ENCODE measurements at places on chromosomes 3 and 15.
A peak's percentile ranks its signal among the peaks of the same experiment; 100 is the strongest.

- peak; percentile 28 for DNase-seq
Measured at GRCh38 chr3:195248281-195248680, 22.7 kb downstream of the XXYLT1 start.

GRCh38 chr3:127716384-127716783, 43.6 kb downstream of the ABTB1 start:
- no peak for DNase-seq

GRCh38 chr15:92930054-92930621, 30.0 kb downstream of the CHD2 start:
- DNase-seq: peak; percentile 51

GRCh38 chr15:41564286-41564959, 5.4 kb downstream of the TYRO3 start:
- DNase-seq: peak; percentile 94

GRCh38 chr3:148551767-148552260, 145.9 kb upstream of the AGTR1 start:
- DNase-seq: no peak

DNA sequence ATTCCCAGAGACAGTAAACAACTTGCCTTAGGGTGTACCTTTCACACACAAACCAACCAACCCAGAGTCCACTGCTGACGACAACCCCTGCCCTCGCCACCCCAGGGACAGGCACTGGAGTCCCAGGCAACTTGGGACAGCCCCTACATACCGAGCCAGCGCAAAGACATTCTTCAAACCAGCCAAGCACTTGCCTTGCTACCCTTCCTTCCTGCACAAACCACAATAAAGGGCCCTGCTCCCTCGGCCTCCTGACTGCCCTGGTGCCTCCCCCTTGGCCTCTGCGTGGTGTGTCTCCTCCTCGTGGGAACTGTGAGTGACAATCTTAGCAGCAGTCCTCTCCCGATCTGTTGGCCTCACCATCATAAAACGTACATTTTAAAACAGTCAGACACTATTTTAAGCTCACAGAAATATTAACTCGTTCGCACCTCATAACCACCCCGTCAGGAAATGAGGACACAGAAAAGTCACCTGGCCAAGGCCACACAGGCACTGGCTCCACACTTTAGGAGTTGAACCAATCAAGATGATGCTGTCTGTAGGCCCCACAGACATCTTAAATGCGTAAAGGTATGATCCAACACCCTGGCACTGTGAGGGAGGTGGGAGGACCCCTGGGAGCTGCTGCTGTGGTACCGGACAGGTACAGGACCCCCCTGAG, 113.8 kb downstream of the ADCY5 start:
- DNase-seq: no peak

DNA sequence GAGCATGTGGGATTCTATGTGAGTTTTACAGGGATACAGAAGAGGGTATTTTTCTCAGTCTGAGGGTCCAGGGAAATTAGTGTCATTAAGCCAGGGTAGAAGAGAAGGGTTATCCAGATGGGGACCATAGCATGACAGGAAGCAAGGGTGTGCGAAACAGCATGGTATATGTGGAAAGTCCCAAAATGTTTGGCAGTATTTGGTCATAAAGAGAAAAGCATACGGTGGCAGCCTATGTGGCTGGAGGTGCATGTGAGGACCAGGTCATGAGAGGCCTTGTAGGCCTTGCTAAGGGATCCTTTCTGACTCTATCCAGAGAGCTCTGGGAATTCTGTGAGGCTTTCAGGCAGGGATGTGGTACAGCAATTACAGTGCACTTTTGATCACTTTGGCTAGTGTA, 411.4 kb downstream of the AGBL1 start:
- DNase-seq: no peak

DNA sequence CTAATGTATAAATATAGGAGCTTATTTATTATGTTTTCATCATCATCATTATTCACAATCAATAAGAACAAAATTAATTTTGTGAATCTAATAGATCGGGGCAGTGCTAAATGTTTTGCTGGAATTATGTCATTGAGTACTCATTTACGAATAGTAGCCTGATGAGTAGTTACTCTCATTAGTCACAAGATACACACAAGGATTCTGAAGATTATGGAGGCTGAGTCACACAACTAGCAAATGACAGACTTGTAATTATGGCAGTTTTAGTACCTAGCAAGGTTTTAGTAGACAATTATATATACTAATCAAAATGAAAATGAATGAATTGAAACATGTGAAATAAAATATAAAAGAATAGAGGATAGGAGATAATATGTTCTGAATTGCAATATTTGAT, 954.2 kb downstream of the CADM2 start:
- no peak for DNase-seq

- DNase-seq: no peak
Measured at GRCh38 chr3:53989946-53990345, 98.3 kb upstream of the SELENOK start.

DNA sequence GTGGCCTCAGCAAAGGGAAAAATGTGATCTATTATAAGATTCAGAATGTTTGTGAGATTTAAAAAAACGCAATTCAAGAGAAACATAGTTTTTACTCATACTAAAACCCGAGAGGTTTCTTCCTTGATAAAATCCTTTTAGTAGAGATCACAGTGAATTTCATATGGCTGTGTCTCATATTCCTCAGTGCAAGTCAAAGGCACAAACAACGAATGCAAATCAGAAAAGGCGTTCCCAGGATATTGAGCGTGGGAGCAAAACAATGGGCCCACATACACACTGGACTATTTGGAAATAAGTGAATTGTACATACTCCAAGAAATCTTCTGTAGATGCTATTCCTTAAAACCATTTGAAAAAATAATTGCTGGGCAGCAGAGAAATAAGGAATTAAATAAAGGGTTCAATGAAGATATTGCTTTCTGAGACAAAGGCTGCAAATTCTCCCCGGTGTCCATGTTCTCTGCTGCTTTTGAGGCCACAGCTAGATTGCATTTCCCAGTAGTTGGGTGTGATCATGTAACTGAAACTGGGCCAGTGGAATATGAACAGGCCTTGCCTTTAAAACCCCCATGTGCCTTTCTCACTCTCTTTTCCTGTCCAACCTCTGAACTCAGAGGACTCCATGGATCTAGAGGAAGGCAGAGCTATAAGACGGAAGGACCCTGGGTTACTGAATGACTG, 144.6 kb upstream of the TBL1XR1 start:
- DNase-seq: no peak

DNA sequence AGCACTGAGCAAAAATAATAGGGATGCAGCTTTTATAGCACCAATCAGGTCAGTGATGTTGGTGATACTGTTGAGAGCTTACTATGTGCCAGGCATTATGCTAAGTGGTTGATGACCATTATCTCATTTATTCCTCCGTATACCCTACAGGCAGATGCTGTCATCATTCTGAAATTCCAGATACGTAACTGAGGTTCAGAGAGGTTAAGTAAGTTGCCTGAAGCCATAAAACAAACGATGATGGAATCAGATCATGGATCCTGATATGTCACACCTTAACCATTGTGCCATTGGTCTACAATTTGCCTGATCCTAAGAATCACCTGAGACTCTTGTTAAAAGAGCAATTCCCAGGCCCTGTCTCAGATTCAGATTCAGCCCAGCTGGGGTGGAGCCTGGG, 49.5 kb downstream of the ST6GAL1 start:
- DNase-seq: no peak

GRCh38 chr3:57078635-57079473, 18.4 kb downstream of the SPATA12 start:
- DNase-seq: no peak

- DNase-seq: no peak
Measured at GRCh38 chr3:25056803-25057351, 371.2 kb upstream of the RARB start.

- peak; percentile 86 for DNase-seq
Measured at GRCh38 chr3:106425026-106425425, 556.2 kb upstream of the CBLB start.

GRCh38 chr15:38972831-38973230, 408.2 kb upstream of the RASGRP1 start:
- DNase-seq: no peak

- peak; percentile 10 for DNase-seq
Measured at GRCh38 chr15:82292271-82292670, 29.7 kb downstream of the SAXO2 start.

DNA sequence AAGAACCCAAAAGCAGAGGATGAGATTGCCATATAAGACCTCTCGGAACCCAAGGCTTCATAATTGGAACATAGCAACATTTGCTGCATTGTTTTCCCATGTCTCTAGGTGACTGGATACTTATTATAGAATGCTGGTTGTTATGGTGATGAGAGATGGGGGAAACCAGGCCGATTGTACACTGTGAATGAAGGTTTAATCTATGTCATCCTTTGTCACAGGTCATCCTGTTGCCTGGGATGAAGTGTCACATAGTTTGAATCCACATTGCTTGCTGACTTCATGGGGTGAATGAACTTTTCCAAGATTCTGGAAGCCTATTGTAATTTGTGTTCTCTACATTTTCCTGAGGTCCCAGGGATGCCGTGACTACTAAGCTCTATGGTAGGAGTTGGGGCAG, 41.8 kb downstream of the CLEC3B start:
- DNase-seq: no peak

GRCh38 chr3:39025222-39025970, 26.3 kb downstream of the SCN11A start:
- no peak for DNase-seq

GRCh38 chr3:53957831-53958230, 66.2 kb upstream of the SELENOK start:
- no peak for DNase-seq

GRCh38 chr3:129393271-129393670, 35.2 kb downstream of the EFCAB12 start:
- DNase-seq: no peak

DNA sequence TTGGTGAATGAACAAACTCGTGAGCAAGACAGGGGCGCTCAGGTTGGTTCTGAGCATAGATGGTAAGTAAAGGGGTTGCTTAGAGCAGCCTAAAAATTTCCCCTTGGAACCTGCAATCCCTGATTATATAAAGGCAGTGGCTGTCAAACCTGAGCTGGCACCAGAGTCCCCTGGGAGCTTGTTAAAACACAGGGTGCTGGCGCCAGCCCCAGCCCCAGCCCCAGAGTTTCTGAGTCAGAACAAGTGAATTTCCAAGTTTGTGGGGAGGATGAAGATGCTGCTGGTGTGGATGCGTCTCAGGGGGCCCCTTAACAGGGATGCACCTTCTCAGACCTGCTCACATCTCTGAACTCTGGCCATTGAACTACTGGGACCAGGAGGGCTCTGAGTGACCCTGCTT, 48.2 kb downstream of the FEM1B start:
- no peak for DNase-seq

DNA sequence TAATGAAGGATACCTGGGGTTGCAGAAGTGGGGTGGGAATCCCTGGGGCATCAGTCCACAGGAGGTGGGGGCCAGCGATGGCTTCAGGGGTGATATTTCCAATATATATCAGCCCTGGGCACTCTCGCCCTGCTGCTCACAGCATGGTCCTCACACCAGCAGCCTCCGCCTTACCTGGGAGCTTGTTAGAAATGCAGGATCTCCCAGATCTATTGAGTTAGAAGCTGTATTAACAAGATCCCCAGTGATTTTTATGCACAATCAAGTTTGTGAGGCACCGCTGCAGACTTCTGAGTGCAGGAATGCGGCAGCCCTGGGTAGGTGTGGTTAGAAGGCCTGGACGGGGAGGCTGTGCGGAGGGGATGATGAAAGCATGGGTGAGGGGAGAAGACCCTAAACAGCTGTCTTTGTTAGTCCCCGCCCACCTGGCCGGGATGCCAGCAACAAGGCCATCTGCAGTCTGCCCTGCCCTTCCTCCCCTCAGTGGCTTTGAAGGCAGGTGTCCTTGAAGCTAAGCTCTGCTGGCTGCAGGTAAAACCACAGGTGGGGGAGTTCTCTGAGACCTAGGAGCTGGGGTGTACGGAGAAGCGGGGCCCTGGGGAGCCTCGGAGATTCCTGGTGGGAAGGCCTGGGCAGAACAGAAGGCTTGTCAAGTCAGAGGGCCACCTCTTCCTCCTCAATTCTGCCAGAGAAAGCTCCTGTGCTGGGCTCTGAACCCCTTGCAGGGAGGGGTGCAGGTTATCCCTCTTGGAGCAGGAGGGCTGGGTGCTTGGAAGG, 11.4 kb downstream of the FAM107A start:
- no peak for DNase-seq

DNA sequence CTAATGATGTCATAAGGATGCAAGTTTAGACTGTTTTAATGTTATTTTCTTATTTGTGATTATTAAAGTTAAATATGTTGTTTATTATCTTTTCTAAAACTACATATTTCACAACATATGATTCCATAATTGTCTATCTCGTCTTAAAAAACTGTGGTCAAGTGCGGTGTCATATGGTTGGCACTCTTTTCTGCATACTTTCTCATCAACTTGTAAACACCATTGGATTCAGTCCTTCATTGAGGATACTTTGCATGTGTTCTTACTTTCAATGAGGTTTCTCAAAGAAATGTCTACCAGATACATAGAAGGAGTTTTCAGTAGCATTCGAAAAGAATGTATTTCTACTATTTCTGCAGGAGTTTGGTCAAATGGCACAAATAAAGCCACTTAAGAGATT, 22.0 kb upstream of the ALPK3 start:
- peak; percentile 51 for DNase-seq

GRCh38 chr3:16174976-16175901, 759 bp downstream of the GALNT15 start:
- DNase-seq: peak; percentile 37

Measured in amniotic epithelial cell (primary cell).